GM13977 (cell line): ENCODE measurements at places on chromosomes 7 and 10.

DNA sequence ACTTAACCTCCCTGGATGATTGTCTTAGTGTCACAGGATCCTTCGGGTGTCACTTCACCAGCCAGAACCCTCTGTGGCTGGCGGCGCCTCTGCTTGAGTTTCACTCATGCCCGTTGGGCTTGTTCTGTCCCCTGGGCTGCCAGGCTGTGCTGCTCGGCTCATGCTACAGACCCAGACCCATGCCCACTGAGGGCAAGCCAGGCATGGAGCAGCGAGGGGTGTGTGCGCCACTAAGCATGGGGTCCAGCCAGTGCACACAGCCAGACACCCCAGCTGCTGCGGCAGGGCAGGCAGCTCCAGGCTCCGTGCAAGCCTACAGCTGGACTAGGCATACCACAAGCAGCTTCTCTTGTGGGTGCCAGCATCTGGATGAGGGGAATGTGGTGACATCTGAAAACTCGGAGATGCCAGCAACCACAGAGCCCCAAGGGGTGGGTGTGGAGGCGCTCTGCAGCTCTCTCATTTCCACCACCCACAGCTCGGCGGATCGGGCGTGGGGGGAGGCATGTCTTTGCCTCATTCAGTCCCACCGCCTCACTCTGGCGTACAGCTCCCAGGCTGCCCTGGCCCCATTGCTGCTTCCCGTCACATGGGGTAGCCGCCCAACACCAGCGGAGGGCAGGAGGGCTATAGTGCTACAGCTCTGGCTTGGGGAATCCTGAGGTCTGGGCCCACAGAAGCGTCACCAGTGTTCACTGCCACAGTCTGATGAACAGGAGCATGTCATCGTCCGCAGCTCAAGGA, 269.6 kb upstream of the LRGUK start:
- no peak for DNase-seq

DNA sequence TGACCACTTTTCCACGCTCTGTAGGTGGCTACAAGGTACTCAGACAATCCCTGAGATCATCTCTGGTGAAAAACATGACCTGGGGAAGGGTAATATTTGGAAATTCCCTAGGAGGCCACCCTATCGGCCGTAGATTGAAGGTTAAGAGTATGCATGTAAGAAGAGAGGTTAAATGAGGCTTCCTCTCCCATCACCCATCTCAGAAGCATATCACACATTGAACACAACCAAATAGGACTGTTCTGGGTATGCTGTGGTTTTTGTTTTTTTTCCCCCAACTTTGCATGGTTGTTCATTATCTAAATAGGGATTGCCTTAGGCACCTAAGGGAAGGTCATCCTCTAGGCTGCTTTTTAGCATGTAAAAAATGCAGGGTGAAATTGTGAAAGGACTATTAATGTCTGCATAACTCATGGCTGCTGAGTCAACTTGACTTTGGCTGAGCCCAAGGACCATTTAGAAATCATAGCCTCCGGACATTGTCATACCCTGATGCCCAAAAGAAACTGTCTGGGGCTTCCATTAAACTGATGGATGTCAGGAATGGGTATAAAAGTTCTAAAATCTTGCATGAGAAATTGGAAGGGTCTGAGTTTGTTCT, 24.7 kb upstream of the ST8SIA6 start:
- no peak for DNase-seq

DNA sequence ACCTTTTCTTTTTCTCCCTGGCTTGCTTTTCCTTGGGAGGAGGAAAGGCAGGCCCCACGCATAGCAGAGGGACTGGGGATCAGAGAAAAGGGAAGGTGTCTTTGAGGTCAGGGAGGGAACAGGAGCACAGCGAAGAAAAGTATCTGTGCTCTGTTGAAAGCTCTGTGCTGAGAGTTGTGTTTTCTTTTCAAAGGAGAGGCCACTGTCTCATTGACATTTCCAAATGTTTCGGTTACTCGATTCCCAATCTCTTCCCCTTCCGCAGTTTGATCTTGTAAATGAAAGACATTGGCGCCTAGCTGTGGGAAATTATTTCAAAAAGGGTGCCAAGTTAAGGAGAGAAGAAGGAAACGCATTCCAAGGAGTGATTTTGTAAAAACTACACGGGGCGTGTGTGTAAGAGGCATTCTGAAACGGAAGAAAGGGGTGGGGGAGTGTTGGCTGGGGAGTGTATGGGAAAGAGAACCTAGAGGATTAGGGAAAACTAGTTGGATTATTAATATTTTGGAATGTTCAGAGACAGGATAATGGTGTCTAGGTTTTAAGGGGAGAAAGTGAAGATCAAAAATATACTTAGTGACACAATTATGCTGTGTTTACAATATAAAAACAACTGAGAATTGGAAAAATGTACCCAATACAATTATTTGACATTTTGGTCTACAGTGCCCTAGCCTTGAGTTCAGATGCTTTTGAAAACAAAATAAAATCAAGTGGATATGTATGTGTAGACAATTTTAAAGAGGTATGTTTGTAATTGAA, 708 bp downstream of the KLHDC10 start:
- DNase-seq, result peak; percentile 16

DNA sequence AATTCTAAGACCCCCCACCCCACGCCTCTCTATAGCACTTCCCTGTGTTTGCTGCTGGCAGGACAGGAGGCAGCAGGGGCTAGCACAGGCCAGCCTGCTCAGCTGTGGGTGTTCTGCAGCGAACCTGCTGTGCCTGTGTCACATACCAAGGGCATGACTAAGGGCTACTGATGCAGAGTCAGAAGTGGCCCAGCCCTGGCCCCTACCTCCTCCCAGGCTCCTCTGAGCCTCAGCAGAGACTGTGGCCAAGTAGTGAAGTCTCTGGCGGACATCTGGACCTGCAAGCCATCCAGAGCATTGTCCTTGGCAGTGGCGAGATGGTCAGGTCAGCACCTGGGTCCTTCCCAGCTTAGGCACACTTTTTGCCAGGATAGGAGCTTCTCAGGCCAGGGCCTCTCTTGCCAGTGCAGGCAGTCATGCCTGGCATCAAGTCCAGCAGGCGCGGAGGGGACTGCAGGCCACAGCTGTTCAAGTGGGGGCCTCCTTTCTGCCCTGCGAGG, 116.3 kb upstream of the RET start:
- DNase-seq, result no peak

DNA sequence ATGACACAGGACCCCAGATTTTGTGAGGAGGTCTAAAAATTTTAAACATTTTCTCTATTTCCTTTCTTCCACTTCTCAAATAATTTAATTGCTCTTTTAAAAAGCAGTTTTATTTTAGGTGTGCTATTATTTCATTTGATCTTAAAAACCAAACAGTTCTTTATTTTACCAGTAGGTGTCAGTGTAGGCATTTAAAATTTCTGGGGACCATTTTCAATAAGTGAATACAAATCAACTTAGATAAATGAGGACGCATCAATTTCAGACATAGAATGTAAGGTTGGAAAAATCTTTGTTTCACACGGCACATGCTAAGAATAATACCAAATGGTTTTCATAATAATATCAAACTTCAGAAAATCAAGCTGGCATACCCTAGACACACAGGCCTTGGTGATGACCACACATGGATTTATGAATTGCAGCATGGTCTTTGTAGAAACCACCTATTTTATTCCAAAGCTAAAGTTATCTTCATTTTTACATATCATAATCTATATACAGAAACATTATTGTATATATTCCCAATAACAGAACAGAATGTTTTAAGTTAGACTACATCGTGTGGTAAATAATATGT, 127.6 kb upstream of the SLC26A5 start:
- peak; percentile 17 for DNase-seq

DNA sequence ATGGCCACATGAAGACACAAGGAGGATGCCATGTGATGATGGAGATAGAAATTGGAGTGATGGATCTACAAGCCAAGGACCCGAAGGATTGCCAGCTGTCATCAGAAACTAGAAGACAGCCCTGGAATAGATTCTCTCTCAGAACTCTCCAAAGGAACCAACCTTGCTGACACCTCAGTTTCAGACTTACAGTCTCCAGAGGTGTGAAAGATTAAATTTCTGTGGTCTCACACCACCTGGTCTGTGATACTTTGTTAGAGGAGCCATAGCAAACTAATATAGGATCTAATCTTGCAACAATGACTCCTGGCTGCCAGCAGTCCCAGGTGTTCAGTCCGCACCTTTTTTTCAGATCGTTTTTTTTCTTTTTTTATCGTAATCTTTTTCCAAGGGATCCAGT, 647.3 kb upstream of the GHITM start:
- DNase-seq, result no peak

DNA sequence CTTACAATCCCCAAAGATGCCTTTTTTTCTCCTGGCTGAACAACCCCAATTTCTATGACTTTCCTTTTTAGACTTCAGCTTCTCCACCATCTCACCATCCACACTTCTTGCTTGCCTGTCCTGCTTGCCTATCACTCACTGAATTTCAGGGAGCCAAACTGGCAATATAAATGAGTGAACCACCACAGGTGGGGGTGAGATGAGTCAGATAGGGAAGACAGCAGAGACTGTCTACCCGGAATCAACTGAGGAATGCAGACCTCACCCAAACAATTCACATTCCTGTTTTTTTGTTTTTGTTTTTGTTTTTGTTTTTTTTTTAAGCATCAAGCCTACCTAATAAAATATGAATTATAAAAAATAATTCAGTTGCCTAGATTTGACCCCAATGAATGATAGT, 273.8 kb downstream of the NRG3 start:
- DNase-seq, result no peak

DNA sequence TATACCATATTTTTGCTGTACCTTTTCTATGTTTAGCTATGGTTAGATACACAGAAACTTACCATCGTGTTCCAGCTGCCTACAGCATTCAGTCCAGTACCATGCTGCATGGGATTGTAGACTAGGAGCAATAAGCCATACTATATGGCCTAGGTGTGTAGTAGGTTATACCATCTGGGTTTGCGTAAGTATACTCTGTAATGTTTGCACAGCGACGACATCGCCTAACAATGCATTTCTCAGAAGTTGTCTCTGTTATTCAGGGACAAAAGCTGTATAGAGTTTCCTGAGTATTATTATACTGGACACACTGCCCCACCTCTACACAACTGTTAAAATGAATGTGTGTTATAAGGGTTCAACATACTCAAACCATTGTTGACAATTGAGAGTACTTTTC, 93.8 kb upstream of the MKI67 start:
- no peak for DNase-seq

DNA sequence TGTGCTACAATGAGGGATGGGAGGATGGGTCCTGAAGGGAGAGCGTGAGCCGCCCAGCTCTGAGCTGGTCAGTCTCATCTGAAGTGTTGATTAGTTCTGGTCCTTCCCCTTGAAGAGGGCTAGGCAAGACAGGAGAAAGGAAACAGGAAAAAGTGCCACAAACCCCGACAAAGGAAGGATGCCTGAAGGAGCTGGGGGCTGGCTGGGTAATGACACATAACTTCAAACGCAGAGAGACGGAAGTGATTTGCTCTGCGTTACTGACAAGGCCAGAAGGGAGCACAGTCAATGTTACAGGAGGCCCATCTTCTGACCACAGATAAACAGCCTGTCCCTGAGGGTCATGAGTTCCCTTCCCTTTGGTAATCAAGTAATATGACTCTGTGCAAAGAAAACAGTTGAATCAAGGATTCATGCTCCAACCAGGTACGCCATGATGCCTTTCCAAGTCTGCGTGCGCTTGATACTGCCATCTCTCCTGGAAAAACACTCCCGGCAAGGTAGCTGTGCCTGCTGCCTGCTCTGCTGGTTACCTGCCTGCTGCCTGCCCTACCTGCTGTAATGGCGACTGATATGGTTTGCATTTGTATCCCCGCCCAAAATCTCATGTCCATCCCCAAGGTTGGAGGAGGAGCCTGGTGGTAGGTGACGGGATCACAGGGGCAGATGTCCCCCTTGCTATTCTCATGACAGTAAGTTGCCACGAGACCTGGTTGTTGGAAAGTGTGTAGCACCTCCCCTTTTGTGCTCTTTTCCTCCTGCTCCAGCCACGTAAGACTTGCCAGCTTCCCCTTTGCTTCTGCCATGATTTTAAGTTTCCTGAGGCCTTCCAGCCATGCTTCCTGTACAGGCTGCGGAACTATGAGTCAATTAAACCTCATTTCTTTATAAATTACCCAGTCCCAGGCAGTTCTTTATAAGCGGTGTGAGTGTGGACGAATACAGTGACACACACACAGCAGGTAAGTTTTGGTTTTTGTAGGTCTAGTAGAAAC, 57.9 kb downstream of the GRB10 start:
- DNase-seq, result no peak

GRCh38 chr10:1874533-1874932, 137.2 kb upstream of the ADARB2 start:
- peak; percentile 36 for DNase-seq

GRCh38 chr10:127774766-127775559, 38.0 kb downstream of the FOXI2 start:
- DNase-seq, result no peak

- no peak for DNase-seq
Measured at GRCh38 chr7:134625550-134625949, 21.1 kb upstream of the BPGM start.

DNA sequence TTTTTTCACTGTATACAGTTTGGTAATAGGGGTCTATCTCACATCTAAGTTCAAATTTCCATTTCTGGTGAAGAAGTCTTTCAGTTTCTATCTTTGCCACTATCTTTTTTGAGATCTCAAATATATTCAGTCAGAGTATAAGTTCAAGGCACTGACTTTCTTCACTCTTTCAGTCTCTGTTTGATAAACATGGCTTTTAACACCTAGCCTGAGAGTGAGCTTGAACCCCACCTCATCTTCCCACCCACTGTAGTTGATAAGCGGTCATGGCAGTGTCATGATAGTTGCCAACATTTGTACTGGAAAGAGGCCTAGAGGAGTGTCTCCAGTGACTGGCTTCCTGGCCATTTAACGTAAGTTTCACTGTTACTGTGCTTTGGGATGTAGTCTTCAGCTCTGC, 41.2 kb upstream of the AGR3 start:
- no peak for DNase-seq

GRCh38 chr7:13111230-13111629, 423.8 kb downstream of the ARL4A start:
- DNase-seq, result no peak

DNA sequence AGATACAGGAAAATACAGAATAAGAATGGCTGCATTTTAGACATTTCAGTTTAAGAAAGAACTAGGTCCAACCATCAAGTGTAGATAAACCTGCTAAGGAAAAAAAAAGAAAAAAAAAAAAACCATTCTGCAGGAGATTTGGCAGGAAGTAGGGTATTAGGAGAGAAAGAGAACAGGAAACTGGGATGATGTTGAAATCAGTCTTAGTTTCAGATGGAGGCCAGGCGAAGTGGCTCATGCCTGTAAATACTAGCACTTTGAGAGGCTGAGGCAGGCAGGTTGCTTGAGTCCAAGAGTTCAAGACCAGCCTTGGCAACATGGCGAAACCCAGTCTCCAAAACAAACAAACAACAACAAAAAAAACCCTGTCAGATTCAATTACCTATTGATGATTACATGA, 120.2 kb downstream of the RAB11FIP2 start:
- no peak for DNase-seq

DNA sequence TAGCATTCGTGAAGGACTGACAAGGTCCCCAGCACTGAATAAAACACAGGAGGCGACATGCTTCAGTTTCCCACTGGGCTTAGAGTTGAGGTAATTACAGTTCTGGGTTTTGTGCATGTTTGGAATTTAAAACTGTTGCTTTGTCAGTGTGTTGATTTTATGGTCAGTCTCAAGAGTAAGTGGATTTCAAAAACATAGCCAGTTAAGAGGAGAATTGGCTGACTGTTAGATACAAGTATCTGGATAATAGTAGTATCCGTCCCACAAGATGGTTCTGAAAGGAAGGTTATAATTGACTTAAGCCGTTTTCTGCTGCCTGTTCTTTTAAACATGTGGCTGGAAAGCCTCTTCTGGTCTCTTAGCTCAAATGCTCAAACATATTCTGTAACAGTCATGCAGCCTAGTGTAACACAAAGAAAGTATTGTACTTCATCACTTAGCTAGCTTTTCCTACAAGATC, 170.9 kb downstream of the POLR1F start:
- no peak for DNase-seq

- DNase-seq, result no peak
Measured at GRCh38 chr10:2744547-2745200, 322.7 kb upstream of the PFKP start.
